ENCODE measurements at places on chromosomes 6 and 20.

DNA sequence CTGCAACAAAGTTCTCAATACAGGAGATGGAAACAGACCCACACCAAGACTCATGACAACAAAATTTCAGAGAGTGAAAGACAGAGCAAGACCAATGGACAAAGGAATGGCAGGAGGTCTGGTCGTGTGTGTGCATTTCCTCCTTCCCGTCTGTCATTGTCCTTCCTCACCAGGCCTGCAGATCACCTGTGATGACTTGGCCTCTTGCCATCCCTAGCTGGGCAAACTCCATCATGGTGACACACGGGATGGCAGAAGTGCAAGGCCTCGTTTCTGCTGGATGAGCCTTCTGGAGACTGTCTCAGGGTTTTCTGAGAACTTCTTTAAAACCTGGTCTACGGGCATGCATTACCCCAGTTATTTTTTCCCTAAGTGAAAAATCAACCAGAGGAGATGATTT is 49.2 kb downstream of the RPP21 start:
- no peak for DNase-seq

- no peak for DNase-seq
Measured at GRCh38 chr6:39922821-39923220, 11.4 kb downstream of the MOCS1 start.

- DNase-seq, result no peak
Measured at GRCh38 chr6:158795516-158795915, 23.7 kb downstream of the EZR start.

- no peak for DNase-seq
Measured at GRCh38 chr6:43702534-43703440, 15.2 kb upstream of the MRPS18A start.

DNA sequence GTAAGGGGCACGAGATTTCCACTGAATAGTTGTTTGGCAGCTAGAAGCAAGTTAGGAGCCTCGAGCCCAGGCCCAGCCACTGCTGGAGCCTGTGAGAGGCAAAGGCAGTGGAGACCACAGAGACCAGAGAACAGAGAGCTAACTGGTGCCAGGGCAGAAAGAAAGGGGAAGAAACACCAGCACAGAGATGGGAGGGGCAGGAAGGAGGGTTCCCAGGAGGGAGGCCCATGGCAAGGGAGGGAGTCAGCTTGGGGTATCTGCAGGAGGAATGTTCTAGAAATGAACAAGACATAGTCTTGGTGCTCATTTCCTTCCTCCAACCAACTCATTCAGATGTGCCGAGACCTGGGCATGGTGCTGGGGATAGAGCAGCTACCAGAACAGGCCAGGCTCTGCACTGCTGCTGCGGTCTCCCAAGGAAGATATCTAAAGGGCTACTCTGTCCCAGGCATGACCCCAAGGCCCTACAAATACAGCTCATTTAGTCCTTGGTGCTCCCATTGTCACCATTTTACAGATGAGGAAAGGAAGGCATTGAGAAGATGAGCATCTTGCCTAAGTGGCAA is 10.7 kb downstream of the ANGPT4 start:
- DNase-seq, result no peak

- DNase-seq, result no peak
Measured at GRCh38 chr6:149306967-149307366, 10.5 kb upstream of the TAB2 start.

DNA sequence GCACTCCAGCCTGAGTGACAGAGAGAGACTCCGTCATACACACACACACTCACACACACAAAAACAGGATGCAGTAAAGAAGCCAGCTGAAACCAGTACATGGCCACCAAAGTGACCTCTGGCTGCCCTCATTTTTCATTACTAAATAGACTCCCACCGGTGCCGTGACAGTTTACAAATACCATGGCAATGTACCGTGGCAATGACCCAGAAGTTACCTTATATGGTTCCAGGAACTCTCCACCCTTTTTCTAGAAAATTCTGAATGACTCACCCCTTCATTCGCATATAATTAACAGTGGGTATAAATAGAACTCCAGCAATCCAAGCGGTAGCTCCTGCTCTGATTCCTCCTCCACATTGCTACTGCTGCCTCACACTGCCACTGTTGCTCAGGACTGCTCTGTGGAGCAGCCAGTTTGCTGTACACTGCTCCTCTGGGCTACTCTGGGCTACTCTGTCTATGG is 57.7 kb downstream of the SNX5 start:
- no peak for DNase-seq

DNA sequence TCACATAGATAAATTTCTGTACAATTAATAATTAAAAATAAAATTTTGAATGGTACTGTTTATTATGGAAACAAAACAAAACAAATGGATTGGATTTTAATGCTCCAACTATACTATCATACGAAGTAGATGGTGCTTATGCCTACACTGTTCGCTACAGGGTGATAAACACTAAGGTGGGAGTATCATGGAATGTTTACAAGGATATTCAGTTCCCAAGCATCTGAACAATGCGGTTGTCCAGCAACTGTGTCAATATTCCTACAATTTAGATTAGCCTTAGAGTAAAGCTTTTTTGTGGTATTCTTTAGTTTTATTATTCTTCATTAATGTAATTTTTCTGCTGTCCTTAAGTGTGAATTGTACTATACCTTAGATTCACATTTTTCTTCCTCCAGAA is 105.1 kb downstream of the MMS22L start:
- no peak for DNase-seq
